Pancreas (tissue), 10 donors: ENCODE measurements at places on chromosomes 5 and 9. TPM values are rescaled to one million over a fixed set of nuclear protein-coding genes. Genes with fewer than 3 reads are reported as not detected.

Gene MRPL22
- 11.3 TPM for total RNA-seq

Gene PHF19
- total RNA-seq: 3.5 TPM

Gene GABRA6
- not detected for total RNA-seq

Gene GFI1B
- 0.09 TPM for total RNA-seq

Gene PCDHA12
- 0.76 TPM for total RNA-seq

Gene TPM2
- total RNA-seq: 23.1 TPM

Gene GRIA1
- total RNA-seq: not detected

Gene SPATA31C1
- not detected for total RNA-seq

Gene FOXD4L6
- total RNA-seq: not detected

Gene CCL27
- not detected for total RNA-seq

Gene GGTA1
- 0.28 TPM for total RNA-seq

Gene IGFBPL1
- total RNA-seq: 0.28 TPM

Gene ABO
- total RNA-seq: 7.6 TPM

Gene CCNJL
- total RNA-seq: 0.58 TPM

Gene KIAA1958
- total RNA-seq: 5.4 TPM

Gene C5orf58
- not detected for total RNA-seq

Gene PLPP7
- total RNA-seq: 2.0 TPM

Gene GIN1
- total RNA-seq: 4.1 TPM

Gene CEP120
- total RNA-seq: 12.7 TPM

Gene PPP2R2B
- 2.1 TPM for total RNA-seq

Gene ADAMTS13
- total RNA-seq: 3.0 TPM

Gene RNF14
- total RNA-seq: 30.4 TPM

Gene TEX53
- not detected for total RNA-seq

Gene SLC6A3
- total RNA-seq: not detected

Gene TOMM5
- 22.8 TPM for total RNA-seq

Gene STK32A
- total RNA-seq: 5.6 TPM

Gene SURF2
- 18.7 TPM for total RNA-seq

Gene NR6A1
- 2.1 TPM for total RNA-seq

Gene NCS1
- total RNA-seq: 4.1 TPM

Gene ARHGAP26
- 10.2 TPM for total RNA-seq

Gene UBAC1
- 9.8 TPM for total RNA-seq

Gene RBM18
- 8.4 TPM for total RNA-seq

Gene SOWAHA
- total RNA-seq: 1.5 TPM

Gene OLFML2A
- 6.0 TPM for total RNA-seq

Gene ATOSB
- 3.6 TPM for total RNA-seq

Gene RECK
- total RNA-seq: 1.1 TPM

Gene SARDH
- total RNA-seq: 15.8 TPM

Gene PCDHB15
- total RNA-seq: 2.4 TPM

Gene RORB
- 0.26 TPM for total RNA-seq

Gene SLC2A6
- total RNA-seq: 4.6 TPM

Gene SSBP2
- total RNA-seq: 11.3 TPM

Gene PCDHB11
- 5.4 TPM for total RNA-seq

Gene SH3GL2
- total RNA-seq: 0.87 TPM

Gene KCNV2
- not detected for total RNA-seq

Gene MEIKIN
- total RNA-seq: not detected

Gene GABRB2
- total RNA-seq: 0.41 TPM

Gene C5orf47
- not detected for total RNA-seq

Gene SLC12A7
- 17.4 TPM for total RNA-seq

Gene TEX10
- total RNA-seq: 4.9 TPM

Gene ELOVL7
- 10.1 TPM for total RNA-seq

Gene NIPAL4
- not detected for total RNA-seq

Gene LHX3
- not detected for total RNA-seq

Gene IL3
- not detected for total RNA-seq
